ENCODE measurements at places on chromosomes 13 and 19.

GRCh38 chr19:34150558-34150957 is 21.7 kb upstream of the LSM14A start:
- DNase-seq = no peak

DNA sequence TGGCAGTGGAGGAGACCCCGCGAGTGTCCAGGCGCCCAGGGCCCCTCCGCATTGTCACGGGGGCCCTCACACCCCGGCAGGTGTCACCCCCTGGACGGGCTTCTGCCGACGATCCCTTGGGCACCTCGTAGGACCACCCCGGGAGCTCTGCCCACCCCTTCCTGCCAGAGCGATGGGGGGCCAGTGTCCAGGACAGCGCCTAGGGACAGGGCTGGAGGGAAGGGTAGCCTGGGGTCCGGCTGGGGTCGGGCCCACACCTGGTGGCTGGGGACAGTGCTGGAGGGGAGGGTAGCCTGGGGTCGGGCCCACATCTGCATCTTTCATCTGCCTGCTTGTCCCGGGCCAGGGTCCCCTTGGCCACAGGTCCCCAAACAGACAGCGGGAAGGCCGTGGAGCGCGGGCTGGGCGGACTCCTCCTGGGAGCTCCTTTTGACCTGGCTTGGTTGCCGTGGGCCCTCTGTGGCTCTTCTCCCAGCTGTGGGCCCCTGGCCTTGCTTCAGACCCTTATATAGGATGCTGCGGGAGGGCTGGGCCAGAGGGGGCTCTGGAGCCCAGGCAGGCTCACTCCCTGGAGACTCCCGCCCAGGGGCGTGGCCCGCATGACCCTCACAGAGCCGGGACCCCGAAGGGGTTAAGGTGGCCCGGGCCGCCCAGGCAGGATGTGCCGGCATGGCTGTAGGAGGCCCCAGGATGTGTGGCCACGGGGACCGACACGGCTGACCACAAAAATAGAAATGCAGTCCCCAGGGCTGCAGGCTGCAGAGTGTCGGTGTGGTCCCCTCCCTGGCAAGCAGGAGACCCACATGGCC is 74.1 kb upstream of the MCF2L start:
- DNase-seq = no peak

- DNase-seq = no peak
Observed at GRCh38 chr13:23637829-23638228, 67.6 kb downstream of the TNFRSF19 start.

GRCh38 chr13:49810567-49811526 is 18.4 kb upstream of the KPNA3 start:
- no peak for DNase-seq

DNA sequence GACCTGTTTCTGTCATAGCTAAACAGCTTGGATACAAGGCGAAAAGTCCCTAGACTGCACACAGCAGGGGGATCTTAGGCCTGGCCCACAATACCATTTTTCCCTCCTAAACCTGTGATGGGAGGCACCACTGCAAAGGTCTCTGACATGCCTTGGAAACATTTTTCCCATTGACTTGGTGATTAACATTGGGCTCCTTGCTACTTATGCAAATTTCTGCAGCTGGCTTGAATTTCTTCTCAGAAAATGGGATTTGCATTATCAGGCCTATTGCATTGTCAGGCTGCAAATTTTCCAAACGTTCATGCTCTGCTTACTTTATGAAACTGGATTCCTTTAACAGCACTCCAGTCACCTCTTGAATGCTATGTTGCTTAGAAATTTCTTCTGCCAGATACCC is 136.2 kb upstream of the TSHZ3 start:
- no peak for DNase-seq

GRCh38 chr13:102651892-102652291 is 43.0 kb downstream of the METTL21C start:
- no peak for DNase-seq

DNA sequence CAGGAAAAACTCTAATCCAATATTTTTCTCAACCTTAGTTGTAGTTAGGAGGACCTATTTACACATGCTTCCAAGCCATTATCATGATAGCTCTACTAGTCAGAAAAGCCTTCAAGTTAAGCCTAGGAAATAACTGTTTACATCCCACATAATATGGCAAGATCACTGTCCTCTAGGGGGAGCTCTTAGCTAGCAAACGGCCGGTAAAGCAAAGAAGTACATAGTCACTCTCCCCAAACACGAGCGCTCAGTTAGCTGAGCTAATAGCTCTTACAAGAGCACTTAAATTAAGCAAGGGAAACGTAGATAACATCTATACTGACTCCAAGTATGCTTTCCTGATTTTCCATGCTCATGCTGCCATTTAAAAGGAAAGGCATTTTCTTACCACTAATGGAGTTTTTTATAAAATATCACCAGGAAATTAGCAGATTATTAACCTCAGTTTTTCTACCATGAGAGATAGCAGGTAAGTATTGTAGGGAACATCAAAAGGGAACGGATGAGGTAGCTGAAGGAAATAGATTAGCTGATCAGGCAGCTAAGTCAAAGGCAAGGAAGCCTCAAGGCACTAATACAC is 100.6 kb upstream of the PABPC3 start:
- DNase-seq = peak; percentile 65

DNA sequence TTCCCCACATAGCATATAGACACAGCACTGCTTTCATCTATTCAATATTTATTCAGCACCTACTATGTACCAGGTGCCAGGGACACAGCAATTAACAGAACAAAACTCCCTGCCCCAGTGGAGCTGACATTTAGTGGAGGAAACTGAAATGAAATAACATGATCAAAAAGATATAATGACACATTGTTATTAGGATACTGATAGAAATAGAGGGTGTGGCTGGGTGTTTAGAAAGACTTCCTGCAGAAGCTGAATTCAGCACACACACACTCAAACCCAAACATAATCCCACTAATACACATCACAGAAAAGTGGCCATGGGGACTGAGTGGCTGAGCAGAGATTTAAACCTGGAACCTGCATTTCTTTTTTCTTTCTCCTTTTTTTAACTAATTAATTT is 3.8 kb upstream of the CDC37 start:
- DNase-seq = no peak

DNA sequence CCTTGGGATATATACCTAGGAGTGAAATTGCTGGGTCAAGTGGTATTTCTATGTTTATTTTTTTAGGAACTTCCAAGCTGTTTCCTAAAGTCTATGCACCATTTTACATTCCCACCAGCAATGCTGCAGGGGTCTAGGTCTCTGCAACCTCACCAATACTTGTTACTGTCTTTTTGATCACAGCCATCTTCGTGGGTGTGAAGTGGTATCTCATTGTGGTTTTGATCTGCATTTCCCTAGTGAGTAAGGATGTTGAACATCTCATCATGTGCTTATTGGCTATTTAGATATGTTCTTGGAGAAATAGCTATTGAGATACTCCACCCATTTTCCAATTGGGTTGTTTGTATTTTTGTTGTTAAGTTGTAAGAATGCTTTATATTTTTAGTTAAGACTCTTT is 2.7 kb downstream of the OR10H2 start:
- DNase-seq = no peak

GRCh38 chr19:48806518-48806817 is 4.4 kb downstream of the BCAT2 start:
- no peak for DNase-seq

- DNase-seq = no peak
Observed at GRCh38 chr19:17240062-17240752, 5.5 kb downstream of the NR2F6 start.

GRCh38 chr13:26557393-26558073 is at the start of gene WASF3:
Gene WASF3, plus strand, starts transcription at chr13:26557683. Its CDS starts 84,588 bp downstream, at chr13:26642271.
- no peak for DNase-seq

DNA sequence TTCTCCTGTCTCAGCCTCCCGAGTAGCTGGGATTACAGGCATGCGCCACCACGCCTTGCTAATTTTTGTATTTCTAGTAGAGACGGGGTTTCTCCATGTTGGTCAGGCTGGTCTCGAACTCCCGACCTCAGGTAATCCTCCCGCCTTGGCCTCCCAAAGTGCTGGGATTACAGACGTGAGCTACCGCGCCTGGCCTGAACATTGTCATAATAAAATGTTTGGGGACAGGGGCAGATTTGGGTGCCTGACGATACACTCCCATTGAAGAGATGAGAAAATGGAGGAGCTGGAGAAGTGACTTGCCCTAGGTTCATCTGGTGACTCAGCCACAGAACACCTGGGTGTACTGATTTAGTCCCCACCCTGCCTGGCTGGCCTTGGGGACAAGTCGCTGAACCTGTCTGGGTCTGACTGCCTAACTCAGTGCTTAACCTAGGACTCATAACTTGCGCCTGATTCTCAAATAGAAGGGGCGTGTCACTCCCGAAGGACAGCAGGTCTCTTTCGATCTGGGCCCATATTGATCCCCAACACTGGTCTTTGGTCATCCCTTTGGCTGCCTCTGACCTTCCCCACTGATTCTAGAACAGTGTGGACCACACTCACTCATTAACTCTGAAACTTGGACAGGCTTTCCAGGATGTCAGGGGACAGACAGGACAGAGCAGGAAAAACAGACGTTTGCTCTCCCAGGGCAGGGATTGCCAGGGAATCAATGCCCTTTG is 7.6 kb upstream of the BICRA start:
- no peak for DNase-seq

DNA sequence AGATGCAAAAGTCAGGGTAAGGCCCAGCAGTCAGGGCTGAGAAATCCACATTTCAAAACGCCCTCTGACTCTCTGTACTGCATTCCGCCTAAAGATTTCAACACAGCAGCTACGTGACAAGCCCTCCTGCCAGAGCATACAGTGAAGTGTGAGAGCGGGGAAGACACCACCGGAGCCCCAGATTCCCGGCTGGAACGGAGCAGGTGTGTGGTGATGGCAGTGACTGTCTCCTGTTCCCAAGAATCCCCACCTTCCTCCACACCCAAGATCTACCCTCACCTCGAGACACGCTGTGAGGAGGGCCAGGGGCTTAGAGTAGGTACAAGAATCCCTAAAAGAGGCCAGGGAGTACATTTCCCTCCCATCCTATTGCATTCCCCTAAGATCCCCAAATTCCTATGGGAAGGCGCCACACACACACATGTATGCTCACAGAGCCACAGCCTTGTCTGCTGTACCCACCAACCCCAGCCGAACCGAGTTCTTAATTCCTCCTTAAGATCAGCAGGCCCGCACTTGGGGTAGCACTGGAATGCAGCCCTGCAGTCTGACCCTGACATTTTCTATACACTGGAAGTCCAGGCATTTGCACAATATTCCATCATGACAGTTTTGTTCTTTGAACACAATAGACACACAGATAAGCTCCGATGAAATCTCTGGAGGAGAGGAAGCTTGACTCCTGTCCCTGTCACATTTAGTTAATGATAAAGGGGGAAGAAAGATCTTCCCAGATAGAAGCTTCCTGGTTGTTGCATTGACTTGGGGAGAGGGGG is 102.9 kb downstream of the FOXO1 start:
- no peak for DNase-seq

- DNase-seq = no peak
Observed at GRCh38 chr13:64553411-64554129, 2676.6 kb downstream of the PCDH9 start.

- no peak for DNase-seq
Observed at GRCh38 chr19:11649941-11650340, 52.7 kb downstream of the ZNF627 start.

DNA sequence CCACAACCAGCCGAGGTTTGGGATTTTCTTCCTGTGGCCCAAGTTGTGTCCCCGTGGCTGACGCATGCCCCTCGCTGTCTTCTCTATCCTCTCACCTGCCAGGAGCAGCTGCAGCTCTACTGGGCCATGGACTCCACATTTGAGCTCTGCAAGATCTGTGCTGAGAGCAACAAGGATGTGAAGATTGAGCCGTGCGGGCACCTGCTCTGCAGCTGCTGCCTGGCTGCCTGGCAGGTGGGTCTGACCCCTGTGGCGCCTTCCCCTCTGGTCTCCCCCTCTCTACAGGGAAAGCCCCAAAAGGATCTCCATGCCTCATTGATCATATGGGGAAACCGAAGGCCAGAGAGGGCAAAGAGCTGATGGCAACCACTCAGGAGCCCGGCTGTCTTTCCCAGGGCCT is 14.6 kb downstream of the CBLC start:
- no peak for DNase-seq

GRCh38 chr13:85537601-85538000 is 261.6 kb downstream of the SLITRK6 start:
- DNase-seq = no peak

DNA sequence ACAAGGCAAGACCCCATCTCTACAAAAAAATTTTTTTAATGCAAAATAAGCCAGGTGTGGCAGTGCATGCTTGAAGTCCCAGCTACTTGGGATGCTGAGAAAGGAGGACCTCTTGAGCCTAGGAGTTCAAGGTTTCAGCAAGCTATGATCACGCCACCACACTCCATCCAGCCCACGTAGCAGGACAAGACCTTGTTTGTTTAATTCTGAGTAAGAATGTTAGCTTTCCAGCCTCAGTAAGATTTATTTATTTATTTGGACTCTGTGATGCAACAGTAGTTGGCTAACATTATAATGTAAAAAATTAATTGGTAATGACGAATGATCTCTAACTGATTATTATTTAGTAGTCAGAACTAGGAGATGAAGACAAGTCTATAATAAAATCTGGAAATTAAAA is 23.3 kb downstream of the N4BP2L2 start:
- no peak for DNase-seq

DNA sequence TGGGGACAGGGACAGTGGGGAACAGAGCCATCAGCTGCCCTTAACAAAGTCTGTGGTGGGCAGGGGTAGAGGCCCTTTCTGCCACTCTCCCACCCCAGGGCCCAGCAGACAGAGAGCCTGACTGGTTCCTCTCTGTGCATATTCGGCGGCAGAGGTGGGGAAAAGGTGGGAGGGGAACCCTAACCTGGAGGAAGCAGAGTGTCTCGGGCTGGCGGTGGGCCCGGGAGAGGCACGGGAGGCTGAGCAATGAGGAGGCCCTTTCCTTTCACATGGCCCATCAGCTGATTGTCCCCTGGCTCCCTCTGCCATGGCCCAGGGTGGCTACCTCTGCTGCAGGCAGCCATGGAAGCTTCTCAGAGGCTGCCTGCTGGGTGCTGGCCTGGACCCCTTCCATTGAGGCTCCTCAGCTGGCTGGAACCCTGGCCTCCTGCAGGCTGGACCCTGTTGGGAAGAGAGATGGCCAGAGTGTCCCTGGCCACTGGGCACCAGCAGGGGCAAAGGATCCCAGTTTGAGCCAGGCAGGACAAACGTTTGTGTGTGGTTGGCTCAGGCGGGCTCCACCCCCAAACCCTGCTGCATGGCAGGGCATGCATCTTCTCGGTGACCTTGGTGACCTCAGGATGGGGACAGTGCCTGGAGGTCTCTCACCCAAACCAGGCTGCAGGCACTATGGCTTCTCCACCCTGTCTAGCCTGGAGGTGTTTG is 202.8 kb upstream of the ZNF536 start:
- DNase-seq = no peak

GRCh38 chr13:99526549-99526948 is 25.3 kb downstream of the TM9SF2 start:
- no peak for DNase-seq
